Tracheal epithelial cell (primary cell): ENCODE measurements at places on chromosomes 5 and 9. TPM values are rescaled to one million over a fixed set of nuclear protein-coding genes. Genes with fewer than 3 reads are reported as not detected.

LCN2 gene
- total RNA-seq = 20.5 and 154 TPM in 2 replicates

P4HA2 gene
- total RNA-seq = 128 and 324 TPM in 2 replicates

GADD45G gene
- 0.64 TPM in 1 of 2 replicates, not detected in the other for total RNA-seq

FBXW5 gene
- total RNA-seq = 168 and 235 TPM in 2 replicates

CARD9 gene
- under 0.01 and 1.9 TPM in 2 replicates for total RNA-seq

SPINK13 gene
- not detected in 2 replicates for total RNA-seq

DOLPP1 gene
- total RNA-seq = 7.2 and 13.2 TPM in 2 replicates

PCAT7 gene
- under 0.01 TPM in 1 of 2 replicates, not detected in the other for total RNA-seq

TMC1 gene
- not detected in 2 replicates for total RNA-seq

KCNIP1 gene
- 3.1 TPM in 1 of 2 replicates, not detected in the other for total RNA-seq

MGAT1 gene
- 76.1 and 81.4 TPM in 2 replicates for total RNA-seq

HRH2 gene
- total RNA-seq = not detected in 2 replicates

IL31RA gene
- 0.24 and 0.85 TPM in 2 replicates for total RNA-seq

ESM1 gene
- not detected in 2 replicates for total RNA-seq

KCNN2 gene
- total RNA-seq = 0.21 TPM in 1 of 2 replicates, not detected in the other

FCN2 gene
- total RNA-seq = not detected in 2 replicates

TIGD6 gene
- total RNA-seq = 3.9 and 5.8 TPM in 2 replicates

LCN15 gene
- under 0.01 TPM in 1 of 2 replicates, not detected in the other for total RNA-seq
